ENCODE measurements at places on chromosomes 7 and 10. TPM values are rescaled to one million over a fixed set of nuclear protein-coding genes. Genes with fewer than 3 reads are reported as not detected.

Gene TMEM273
- total RNA-seq = not detected

Gene CRHR2
- not detected for total RNA-seq

Gene PRR15
- 11.7 TPM for total RNA-seq

Gene HMX2
- not detected for total RNA-seq

Gene LRCH4
- total RNA-seq = 33.6 TPM

Gene CYP2C18
- not detected for total RNA-seq

Gene ADCY1
- 0.51 TPM for total RNA-seq

Gene EFCAB10
- total RNA-seq = not detected

Gene COBL
- 0.49 TPM for total RNA-seq

Gene CREB5
- total RNA-seq = 14.7 TPM
